Lung (tissue), 17 donors: ENCODE measurements at places on chromosomes 1 and 21.

GRCh38 chr1:23291706-23292105 is 52.4 kb downstream of the HNRNPR start:
- DNase-seq = no peak

GRCh38 chr1:212982430-212983152 is 32.2 kb downstream of the VASH2 start:
- DNase-seq = no peak

DNA sequence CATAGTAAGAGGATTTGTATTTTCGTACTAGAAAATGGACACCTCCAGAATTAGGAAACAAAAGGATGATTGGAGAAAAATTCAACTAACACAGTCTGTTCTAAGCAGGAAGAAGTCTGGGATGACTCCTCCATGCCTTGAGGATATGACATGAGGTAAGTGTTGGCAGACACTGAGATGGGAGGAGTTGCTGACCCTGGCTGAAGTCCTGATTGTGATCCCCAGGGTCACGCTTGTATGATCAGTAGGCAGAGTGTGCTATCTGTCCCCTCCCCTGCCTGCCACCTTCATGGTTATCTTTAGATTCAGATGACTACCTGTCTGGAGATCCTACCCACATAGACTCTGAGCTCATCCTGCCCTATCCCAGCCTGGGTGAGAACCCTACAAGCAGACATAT is 249.1 kb downstream of the C1orf94 start:
- no peak for DNase-seq

- no peak for DNase-seq
Measured at GRCh38 chr1:113784104-113784779, 25.0 kb upstream of the PHTF1 start.
